Left kidney (tissue), 8 donors: ENCODE measurements at places on chromosomes 7 and 10.

DNA sequence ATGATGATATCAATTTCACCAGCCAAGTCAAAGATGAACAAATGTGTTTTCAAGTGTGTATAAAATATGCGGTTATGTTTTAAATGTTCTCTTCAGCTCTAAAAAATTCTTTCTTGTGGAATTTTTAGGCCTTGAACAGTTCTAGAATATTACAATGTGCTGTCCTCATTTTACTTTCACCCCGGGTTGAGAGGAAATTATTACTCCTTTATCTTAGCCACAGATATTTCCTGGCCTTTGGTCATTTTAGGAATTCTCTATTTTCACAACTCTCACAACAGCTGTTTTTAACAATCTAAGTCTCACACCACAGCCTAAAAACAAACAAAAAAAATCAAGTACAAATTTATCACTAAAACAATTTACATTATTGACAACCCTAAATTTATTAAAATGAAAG lies 112.2 kb upstream of the HGF start:
- DNase-seq = no peak

GRCh38 chr10:75987616-75988015 lies 556.2 kb downstream of the LRMDA start:
- DNase-seq = no peak

DNA sequence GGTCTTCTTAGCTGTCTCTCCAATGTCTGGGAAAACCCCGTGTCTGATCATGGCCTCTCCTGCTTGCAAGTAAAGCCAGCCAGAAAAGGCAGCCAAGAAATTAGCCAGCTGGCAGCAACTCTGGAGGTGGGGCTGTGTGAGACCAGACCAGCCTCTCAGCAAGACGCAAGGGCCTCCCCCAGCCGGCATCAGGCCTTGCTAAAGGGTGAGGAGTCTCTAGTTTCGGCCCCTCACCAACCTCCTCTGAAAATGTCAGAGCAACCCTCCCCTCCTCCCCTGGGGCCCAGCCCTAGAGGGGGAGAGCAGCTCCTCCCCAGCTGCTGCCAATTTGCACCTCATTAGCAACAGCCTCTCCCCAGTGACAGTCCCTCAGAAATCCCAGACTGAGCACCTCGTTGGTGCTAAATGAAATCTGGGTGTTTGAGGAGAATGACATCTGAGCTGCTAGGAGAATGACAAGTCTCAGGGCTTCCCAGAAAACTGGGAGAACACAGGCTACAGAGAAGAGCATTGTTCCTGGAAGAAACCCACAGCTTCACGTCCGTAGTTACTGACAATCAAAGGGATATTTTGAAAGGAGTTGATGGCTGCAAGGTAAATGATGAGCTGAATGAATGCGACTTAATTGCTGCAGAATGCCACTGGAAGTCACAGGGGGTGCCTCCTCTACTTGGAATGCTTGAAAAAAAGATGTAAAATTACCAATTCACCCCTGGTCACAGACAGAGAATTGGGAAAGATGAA lies 25.9 kb downstream of the DGKI start:
- DNase-seq = peak; percentile 17

DNA sequence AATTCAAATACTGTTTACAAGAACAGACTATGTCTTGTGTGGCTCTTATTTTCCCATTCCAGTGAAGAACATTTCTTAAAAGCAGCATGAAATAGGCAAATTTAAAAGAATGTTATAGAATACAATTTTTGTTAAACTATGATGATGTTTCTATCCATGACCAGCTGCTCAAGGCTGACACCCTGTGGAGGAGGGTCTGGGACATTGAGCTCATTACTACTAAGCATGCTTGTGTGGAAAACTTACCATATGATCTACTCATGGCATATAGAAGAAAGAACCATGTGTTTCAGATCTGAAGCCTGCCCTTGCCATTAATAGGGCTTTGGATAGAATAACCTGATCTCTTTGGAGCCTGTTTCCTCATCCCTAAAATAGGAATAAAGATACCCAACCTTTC lies 125.0 kb downstream of the FOXP2 start:
- DNase-seq = peak; percentile 11

DNA sequence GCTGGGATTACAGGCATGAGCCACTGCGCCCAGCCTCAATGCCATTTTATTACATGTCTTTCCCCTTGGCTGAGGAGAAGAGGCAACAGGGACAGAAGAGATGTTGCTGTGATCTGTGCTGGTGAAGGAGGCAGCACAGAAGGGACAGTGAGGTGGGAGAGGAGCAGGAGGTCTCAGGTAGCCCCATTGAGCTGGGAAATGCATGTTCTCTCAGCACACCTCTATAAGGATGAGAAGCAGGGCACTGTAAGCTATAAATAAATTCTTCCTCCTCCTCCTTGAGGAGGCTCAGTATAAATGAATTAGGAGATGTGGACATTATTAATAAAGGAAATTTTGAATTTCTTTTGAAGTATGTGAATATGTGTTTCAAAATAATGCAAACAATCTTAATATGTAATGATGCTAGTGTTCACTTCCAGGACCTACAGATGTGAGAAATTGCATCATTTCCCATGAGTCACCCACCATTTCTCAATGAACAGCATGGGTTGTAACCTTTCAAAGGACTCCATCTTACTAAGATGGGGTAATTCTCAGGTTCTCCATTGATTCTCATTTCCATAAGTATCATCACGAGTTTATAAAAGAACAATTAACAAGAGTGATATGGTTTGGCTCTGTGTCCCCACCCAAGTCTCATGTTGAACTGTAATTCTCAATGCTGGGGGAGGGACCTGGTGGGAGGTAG lies 88.9 kb upstream of the ODAD2 start:
- no peak for DNase-seq

GRCh38 chr7:2048006-2048405 lies 184.7 kb downstream of the MAD1L1 start:
- no peak for DNase-seq

GRCh38 chr10:129605986-129606518 lies 139.0 kb downstream of the MGMT start:
- no peak for DNase-seq

DNA sequence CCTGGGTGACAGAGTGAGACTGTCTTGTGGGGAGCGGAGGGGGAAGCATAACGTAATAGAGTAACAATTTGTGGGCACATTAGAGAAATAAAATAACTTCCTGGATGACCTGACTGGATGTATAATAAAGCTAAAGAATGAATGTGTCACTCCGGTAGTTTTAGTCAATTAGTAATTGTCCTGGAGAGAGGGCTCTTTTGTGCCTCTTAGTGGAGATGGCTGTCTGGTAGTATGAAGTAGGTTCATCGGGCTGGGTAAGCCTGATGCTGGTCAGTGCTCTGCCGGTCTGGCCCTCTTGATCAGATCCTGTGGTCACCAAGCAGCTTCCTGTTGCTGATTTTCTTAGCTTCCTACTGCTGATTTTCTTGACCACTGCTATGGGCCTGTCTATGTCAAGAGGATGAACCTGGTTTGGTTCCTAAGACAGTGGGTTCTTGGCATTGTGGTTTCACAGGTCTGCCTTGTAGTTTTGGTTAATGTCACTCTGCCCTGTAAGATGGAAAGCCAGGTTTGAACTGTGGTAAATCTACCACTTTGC lies 34.1 kb downstream of the ZRANB1 start:
- no peak for DNase-seq

DNA sequence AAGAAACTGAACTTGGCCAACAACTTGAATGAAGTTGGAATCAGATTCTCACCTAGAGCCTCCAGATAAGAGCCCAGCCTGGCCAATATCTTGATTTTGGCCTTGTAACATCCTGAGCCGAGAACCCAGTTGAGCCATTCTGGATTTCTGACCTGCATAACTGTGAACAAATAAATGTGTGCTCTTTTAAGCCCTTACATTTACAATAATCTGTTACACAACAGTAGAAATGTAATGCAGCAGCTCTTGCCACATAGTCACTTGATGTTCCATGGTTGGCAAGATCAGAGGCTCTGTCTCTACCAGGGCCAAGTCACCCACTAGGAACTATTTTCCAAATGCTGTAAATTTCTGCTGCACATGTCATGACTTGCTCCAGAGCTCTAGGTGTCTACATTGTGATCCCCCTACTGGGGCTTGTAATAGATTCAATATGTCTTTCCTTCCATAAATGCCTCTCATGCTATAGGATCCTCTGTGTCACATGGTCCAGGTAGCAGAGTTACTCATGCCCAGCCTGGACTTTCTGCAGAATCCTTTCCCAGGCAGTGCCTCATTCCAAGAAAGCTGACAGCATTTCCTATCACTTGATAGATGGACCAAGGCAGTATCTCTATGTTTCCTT lies 11.4 kb upstream of the RBM20 start:
- no peak for DNase-seq

DNA sequence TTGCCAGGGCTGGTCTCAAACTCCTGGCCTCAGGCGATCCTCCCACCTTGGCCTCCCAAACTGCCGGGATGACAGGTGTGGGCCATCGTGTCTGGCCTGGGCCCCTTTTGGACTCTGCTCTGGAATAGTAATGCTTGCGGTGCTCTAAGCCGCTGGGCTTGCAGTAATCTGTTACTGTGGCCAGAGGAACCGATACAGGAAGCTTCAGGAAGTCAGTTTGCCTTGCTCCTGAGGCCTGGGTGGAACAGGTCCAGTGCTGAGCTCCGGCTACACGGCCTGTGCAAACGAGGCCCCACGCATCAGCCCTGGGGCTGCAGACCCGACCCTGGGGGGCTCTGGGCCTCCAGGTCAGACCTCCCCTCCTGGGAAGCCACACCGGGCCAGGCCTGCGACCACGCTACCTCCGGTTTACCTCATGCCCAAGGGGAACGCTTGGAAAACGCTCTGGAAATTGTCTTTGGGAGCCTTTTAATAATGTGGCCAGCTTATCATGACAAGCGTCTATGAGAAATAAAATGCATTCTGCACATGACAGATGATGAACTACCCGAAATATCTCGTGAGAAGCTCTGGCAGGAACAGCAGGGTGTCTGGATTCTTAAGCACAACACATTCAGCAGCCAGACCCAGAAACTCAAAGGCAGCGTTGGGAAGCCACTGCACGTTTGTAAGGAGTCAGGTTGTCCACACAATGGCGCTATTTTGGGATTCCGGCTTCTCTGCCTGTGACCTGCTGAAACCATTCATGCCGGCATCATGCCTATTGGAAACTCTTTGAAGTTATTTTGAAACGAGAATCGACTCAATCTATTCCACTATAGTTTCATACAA lies 10.1 kb upstream of the ADAP1 start:
- no peak for DNase-seq

GRCh38 chr7:38291117-38291647 lies 17.7 kb upstream of the TARP start:
- DNase-seq = no peak

DNA sequence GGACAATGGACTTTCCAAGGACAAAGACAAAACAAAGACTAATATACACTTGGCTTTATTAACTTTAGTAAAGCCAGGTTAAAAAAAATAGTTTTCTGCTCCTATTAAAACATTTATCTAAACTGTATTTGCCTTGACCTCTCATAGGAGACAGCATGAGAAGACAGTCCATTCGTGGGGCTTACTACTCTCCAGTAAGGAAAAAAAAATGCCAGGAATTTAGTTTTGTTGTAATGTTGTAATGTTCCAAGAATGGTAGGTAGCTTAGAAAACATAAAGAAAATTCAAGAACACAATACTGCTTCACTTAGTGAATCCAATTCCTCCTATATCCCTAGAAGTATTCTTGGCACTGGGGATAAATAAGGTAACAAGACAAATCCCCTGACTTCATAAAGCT lies 81.7 kb downstream of the KMT2C start:
- no peak for DNase-seq

GRCh38 chr7:96211954-96212353 lies 109.9 kb downstream of the SLC25A13 start:
- no peak for DNase-seq
